OCI-M1 (cell line): ENCODE measurements at places on chromosomes 5 and 9.

DNA sequence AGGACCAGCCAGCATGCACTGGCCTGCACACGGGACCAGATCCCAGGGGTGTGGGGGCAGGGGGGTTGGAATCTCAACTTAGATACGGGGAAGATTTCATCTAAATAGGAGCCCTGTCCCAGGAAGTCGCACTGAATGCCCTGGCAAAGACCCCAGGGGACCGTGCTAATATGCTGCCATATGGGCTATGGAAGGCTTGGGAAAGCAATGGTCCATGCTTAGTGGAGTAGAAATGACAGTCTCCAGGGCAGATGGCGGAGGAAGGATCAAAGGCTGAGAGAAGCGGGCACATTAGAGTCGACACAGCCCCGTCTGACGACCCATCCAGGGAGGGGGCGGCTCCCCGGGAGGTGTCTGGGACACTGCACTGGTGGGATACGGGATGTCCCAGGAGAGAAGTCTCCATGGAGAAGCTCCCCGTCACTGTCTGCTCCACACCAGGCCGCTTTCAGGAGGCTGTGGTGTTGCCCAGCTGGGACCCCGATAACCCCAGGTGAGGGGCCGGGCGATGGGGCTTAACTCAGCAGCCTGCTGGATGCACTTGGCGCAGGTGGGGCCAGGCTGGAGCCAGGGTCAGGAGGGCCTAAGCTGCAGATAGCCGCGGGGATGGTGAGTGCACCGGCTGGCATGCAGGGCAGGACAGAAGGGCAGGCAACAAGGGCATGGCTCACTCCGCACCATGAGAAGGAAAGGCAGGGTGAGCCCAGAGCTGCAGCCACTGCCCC is 377.7 kb upstream of the IRX1 start:
- DNase-seq = no peak

DNA sequence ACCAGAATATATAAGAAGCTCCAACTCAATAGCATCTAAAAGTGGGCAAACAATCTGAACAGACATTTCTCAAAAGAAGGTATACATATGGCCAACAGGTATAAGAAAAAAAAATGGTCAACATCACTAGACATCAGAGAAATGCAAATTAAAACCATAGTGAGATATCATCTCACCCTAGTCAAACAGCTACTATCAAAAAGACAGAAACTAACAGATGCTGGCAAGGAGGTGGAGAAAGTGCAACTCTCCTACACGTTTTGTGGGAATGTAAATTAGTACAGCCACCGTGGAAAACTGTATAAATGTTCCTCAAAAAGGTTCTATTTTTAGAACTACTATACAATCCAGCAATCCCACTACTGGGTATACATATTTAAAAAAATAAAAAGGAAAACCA is 199.9 kb upstream of the SMC2 start:
- DNase-seq = no peak

DNA sequence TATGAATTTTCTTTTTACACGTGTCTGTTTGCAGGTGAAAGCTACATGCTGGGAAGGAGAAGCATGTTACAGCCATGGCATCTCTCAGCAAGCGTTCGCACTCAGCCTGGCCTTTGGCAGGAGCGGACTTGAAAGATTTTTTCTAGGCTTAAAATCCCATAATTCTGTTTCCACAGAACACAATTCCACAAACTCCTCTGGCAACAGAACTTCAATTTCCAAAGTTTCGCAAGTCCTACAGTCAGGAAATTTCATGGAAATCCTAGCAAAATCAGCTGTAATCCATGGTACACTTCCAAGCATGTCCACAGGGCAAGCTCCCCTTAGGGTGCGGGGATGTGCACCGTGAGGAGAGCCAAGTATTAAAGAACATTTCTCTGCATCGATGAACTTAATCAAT is 35.9 kb downstream of the SUB1 start:
- no peak for DNase-seq

DNA sequence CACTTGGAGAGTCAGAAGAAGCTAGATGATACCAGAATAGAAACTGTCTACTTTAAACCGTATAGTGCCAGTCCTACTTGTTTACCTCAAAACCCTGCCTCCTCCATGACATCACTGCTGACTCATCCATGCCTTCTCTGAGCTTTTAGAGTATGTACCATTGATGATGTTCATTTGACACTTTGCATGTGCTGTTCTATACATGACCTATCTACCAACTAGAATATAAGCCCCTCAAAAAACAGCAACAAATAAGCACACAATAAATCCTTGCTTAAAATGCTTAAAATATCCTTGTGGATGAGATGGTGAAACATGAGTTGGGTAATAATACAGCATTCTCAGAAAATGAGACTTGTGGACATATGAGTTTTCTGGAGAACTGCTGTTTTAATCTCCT is 2.6 kb downstream of the CTNNAL1 start:
- peak; percentile 78 for DNase-seq

DNA sequence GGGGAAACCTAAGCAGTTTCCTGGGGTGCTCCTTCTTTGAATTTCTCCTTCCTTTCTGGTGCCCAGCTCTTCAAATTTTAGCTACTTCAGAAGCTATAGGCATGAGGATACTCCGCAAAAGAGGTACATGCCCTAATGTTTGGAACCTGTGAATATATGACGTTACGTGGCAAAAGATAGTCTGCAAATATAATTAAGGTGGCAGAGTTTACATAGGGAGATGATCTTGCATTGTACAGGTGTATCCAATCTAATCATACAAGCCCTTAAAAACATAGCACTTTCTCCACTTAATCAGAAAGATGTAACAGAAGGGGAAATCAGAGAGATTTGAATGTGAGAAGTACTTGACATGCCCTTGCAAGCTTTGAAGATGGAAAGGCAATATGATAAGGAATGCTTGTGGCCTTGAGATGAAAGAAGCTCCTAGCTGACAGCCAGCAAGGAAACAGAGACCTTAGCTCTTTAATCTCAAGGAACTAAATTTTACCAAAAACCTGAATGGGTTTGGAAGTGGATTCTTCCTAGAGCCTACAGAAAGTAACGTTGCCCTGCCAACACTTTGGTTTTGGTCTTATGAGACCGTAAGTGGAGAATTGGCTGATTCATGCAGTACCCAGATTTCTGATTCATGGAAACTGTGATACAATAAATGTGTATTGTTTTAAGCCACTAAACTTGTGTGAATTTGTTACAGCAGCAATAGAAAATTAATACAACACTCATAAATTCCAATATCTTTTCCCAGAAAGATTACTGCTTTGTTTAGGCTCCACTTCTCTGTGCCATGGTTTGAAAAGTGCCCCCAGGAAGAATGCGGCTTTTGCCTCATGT is 268.4 kb downstream of the FAM170A start:
- DNase-seq = no peak

DNA sequence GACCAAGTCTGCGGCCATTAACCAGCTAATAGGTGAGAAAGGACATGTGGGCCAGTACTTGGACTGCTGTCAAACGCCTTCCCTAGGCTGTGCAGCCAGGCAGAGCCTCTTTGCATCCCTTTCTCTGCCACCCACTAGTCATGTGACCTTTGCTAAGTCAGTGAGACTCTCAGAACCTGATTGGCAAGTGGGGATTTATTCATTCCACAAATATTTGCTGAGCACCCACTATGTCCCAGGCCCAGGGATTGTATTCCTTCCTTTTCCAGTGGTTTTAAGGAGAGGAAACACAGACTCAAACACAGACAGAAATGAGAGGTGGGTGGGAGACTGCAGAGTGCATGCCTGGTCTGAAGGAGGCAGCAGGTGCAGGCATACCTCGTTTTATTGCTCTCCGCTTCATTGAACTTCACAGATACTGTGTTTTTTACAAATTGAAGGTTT is 71.6 kb upstream of the GALNT10 start:
- no peak for DNase-seq

GRCh38 chr9:69620731-69621130 is 51.4 kb downstream of the APBA1 start:
- no peak for DNase-seq

- peak; percentile 36 for DNase-seq
Measured at GRCh38 chr5:18744441-18744840, 1110.2 kb downstream of the TAF11L14 start.

- DNase-seq = no peak
Measured at GRCh38 chr5:107456281-107456715, 214.4 kb downstream of the EFNA5 start.

DNA sequence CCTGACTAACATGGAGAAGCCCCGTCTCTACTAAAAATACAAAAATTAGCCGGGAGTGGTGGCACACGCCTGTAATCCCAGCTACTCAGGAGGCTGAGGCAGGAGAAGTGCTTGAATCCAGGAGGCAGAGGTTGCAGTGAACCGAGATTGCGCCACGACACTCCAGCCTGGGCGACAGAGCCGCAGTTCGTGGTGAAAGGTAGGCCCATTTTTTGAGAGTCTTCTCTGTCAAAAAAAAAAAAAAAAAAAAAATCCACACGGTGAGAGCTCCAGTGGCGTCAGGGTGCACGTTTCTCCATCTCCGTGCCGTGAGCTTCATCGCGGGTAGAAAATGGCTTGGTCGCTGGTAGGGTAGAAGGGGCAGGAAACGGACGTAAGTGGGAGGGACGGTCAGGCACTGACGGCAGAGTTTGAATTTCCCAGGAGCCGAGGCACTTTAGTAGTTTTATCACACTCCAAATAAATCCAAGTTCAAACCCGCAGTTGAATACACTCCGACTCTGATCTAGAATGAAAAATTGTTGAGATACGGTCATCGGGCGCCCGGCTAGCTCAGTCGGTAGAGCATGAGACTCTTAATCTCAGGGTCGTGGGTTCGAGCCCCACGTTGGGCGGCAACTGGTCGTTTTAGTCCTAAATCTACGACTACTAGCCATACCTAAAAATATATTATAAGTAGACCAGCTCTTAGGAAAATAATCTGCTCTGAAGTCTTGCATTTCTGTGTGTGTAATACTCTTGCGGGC is 2.4 kb upstream of the TRIM7 start:
- DNase-seq = no peak

DNA sequence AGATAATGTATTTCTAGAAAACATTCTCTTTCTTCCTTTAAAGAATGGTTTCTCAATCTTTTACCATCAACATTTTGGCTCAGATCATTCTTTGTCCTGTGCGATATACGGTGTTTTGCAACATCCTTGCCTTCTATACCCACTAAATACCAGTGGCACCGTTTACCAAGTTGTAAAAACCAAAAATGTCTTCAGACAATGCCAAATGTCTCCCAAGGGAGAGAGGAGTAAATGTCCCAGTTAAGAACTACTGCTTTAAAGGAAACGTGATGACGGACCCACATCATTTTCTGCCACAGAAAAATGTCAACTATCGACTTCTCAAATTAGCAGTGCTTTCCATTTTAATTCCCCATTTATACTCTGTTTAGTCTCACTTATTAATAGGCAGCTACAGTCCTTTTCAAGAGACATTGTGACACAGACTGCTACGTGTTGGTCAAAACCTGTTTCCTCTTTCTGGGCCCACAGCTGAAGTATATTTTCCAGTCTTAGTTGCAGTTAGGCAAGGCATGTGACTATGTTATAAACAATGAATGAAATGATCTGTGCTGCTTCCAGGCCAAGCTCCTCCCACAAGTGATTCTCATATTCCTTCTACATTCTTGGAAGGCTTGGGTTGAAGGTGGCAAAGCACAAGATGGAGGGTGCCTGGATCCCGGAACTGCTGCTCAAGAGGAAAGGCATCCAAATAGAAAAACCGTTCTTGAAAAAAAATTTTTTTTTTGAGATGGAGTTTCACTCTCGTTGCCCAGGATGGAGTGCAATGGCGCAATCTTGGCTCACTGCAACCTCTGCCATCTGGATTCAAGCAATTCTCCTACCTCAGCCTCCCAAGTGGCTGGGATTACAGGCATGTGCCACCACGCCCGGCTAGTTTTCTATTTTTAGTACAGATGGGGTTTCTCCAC is 8.8 kb downstream of the PRXL2C start:
- peak; percentile 9 for DNase-seq

DNA sequence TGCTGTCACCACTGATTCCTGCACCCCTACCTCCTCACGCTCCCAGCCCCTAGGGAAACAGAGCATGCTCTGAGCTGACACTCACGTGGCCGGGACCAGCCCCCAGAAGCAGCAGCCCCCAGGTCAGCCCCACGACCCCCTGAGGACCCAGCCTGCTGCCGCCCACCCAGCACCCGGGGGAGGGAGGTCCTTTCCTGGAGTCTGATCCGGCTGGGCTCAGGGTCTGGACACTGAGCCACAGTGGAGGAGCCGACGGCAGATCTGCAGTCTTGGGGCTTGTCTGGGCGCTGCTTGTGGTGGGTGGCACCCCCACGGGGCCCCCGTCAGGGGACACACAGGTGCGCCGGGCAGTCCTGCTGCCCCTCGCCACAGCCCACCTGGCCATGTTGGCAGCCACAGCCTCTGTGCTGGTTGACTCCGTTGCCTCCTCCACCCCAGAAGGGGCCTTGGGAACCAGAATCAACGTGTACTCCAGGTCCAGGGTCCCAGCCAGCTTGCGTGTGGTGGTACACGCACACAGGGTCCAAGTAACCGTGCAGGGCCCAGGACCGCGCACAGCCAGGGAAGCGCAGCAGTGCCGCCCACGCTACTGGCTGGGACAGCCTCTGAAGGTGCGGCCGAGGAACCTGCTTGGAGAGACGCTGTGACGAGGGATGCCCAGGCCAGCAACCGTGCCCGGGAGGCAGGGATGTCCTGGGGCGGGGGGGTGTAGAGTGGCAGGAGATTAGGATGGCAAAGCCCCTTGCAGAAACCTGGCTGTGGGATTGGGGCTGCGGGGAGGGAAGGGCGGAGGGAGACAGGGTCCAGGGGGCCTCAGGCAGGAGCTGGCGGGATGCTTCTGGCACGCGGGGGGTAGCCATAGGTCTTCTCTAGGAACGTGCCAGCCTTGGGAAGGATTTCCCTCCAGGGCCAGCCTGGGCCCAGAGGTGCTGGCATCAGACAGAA is 3.5 kb downstream of the DNLZ start:
- no peak for DNase-seq

- no peak for DNase-seq
Measured at GRCh38 chr5:179296150-179296821, 49.0 kb downstream of the ADAMTS2 start.

GRCh38 chr5:102294886-102295395 is 1.1 kb downstream of the SLCO4C1 start:
- peak; percentile 59 for DNase-seq
